Substantia nigra (tissue), 51 donors: ENCODE measurements at places on chromosomes 6 and 20.

DNA sequence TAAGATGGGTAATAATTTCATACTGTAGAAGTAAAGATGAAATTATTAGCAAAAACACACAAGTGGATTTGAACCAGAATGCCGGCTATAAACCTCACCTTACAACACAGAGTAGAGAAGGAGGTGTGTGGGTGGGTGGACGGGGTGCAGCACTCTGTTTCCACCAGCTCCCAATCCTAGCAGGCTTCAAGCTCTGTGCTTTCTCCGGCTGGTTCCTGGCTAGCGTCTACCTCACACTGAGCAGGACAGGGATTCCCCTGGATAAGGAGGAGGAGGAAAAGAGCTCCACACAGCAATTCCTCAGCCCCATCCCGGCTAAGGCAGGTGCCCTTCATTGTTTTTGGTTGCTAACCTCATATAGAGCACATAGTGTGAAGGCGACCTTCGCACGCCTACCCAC is 453.3 kb downstream of the C6orf118 start:
- no peak for DNase-seq

DNA sequence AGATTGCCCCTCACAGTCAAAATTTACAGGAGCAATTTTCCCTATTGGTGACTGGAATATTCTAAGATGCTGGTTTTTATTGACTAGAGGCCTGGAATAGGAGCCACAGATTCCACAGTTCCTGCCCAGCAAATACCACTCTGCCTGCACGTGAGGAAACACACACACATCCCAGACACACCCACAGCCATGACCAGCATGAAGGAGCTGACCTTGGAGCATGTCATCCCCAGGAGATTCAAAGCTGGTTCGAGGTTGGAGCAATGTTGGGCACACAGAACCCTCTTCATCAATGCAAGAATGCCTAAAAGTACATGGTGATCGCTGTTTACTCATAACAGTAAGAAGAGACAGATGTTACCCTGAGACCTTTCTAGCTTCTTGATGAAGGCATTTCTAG is 244.6 kb upstream of the FOXQ1 start:
- DNase-seq, result no peak

DNA sequence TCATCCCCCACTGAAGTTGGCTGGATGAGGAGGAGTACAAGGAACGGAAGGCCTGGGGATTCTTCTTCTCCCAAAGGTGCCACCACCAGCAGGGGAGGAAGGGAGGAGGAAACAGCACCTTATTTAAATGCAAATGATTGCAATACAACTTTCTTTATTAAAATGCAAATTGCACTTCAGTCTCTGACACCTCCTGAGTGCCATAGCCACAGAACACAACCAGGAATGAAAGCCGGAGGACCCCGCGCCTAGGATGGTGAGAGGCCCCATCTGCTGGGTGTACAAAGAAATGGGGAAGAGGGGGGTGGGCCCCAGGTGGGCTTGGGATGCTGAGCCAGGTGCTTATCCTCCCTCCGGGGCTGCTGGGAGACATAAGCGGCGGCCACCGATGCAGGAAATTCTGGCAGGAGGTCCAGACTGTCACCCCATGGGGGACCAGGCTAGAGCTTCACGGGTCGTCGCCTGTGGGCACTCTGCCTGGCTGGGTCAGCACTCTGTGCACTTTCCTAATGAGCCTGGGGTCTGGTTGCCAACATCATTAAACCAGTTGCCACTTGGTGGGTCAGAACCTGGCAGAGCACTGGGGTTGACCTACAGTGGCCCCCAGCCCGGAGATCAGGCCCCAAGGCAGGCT is 154.2 kb upstream of the MLN start:
- no peak for DNase-seq

GRCh38 chr6:36947570-36948351 is 6.8 kb upstream of the PI16 start:
- peak; percentile 54 for DNase-seq

DNA sequence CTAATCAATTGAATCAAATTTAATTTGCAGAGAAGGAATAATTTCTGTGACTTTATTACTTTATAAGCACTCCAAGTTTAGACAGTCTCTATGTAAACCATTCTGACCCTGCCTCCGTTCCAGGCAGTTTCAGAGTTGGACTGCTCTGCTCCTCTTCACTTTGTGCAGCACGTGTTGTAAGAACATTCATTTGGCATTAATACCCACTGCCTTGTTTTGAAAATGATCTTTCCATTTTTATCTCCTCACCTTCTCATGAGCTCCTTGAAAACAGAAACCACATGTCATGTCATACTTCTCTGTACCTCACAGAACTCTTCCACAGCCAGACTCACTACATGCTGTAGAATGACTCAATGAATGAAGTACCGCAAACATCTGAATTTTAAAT is 25.5 kb downstream of the SLC22A1 start:
- DNase-seq, result no peak

DNA sequence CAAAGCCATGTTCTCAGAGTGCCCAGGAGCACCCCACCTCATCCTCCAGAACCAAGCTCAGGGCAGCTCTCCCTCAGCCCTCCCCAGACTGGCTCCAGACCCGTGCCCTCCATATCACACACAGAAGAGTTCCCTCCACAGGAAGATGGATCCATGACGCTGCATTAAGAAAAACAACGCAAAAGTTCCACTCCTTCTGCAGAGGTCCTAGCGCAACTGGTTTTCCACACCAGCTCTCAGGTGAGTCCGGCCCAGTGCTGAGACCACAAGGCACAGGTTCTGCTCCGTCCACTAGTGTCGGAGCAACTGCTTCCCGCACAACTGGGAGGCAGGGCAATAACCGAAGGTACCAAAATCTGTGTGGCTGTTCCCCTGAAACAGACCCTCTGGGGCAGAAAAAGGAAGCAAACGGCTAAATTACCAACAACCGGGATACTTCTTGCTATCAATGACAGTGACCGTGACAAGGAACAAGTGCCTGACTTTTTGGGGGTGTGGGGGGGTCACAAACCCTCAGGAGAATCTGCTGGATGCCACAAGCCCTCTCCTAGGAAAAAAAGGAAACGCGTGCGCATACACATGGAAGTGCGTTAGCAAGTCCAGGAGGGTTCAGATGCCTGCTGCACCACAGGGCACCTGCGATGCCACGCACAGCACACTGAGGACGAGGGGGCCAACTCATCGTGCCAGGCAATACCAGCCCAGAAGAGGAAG is 49.2 kb downstream of the MYH7B start:
- no peak for DNase-seq

GRCh38 chr20:45823949-45824835 is 2.9 kb downstream of the TNNC2 start:
- DNase-seq, result no peak

GRCh38 chr20:43448748-43449535 is 8.8 kb upstream of the SRSF6 start:
- DNase-seq, result peak; percentile 5

- no peak for DNase-seq
Observed at GRCh38 chr20:53844259-53844658, 226.1 kb downstream of the BCAS1 start.
